ENCODE measurements at places on chromosomes 1 and 21.

GRCh38 chr1:228905701-228906101 is 170.4 kb downstream of the RHOU start:
- no peaks in the 10 kb centered on the region for H3K36me3 ChIP-seq
- peaks cover 3% of the 10 kb centered on the region for H3K4me1 ChIP-seq

- H3K4me1 ChIP-seq = peaks cover 90% of the 10 kb centered on the region
- no peaks in the 10 kb centered on the region for H3K27me3 ChIP-seq
- no peak for DNase-seq
- peak overlapping the region; percentile 88 for H3K27ac ChIP-seq
- no peak overlapping the region for H3K4me3 ChIP-seq
Measured at GRCh38 chr1:8394456-8395321, 76.8 kb downstream of the SLC45A1 start.

DNA sequence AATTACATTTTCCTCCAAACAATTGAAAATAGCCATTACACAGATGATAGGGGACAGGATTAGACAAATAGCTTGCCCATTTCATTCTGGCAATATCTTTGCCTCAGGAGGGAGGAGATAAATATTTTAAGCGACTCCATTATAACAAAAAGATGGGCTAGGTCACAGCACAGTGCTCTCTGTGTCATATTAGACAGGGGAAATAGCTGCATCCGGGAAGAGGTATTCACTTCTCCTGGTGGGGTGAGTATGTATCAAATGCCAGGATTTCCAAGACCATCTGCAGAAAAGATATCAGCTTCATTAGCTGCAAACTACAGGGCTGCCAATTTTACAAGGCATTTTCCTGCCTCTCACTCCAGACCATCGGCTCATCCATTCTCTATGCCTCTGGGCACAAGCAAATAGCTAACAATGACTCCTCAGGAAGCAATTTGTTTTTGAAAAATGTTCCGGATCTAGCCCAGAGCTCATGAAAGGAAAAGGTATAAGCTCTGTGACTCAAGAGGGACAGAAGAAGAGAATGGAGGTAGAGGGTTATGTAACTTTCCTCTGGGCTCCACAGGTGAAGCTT is 41.9 kb upstream of the ANGPTL7 start:
- H3K4me3 ChIP-seq = no peak overlapping the region
- H3K27ac ChIP-seq = no peak overlapping the region
- no peak for DNase-seq
- no peaks in the 10 kb centered on the region for H3K27me3 ChIP-seq
- H3K36me3 ChIP-seq = peaks cover 5% of the 10 kb centered on the region

GRCh38 chr1:88061492-88062177 is 622.4 kb upstream of the PKN2 start:
- no peak overlapping the region for H3K4me3 ChIP-seq
- H3K36me3 ChIP-seq = no peaks in the 10 kb centered on the region
- H3K27ac ChIP-seq = no peak overlapping the region
- no peaks in the 10 kb centered on the region for H3K27me3 ChIP-seq
- no peaks in the 10 kb centered on the region for H3K4me1 ChIP-seq

DNA sequence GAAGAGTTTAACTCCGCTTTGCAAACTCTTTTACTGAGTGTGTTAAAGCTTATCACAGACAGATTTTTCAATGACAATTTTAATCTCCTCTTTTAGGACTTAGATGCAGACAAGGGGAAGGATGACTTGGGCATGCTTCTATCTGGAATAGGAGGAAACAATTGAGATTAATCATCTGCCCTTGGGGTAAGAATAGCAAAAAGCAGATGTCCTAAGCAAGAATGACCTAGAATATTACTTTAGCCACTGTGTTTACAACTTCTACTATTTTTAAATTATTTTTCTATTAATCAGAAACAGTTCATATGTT is 569.0 kb upstream of the ADGRL2 start:
- DNase-seq = no peak
- H3K36me3 ChIP-seq = no peaks in the 10 kb centered on the region
- H3K4me1 ChIP-seq = no peaks in the 10 kb centered on the region
- no peak overlapping the region for H3K4me3 ChIP-seq
- no peak overlapping the region for H3K27ac ChIP-seq

DNA sequence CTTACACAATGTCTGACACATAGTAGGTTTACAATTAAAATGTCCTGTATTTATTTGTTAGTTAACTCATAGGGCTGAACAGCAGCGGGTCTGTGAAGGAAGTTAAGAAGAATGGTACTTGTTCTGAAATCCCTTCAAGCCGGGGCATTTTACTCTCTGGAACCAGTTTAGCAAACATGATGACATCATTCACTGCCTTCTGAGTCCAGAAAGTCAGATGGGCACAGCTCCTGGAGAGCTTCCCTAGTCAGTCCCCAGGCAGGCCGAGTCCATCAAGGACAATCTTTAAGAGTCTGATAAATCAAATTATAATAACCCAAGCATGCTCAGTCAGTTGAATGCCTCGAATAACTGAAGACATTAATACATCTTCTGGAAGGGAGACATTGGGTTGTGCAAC is 125.4 kb upstream of the DAB1 start:
- H3K4me3 ChIP-seq = no peak overlapping the region
- H3K27ac ChIP-seq = no peak overlapping the region
- no peaks in the 10 kb centered on the region for H3K27me3 ChIP-seq

DNA sequence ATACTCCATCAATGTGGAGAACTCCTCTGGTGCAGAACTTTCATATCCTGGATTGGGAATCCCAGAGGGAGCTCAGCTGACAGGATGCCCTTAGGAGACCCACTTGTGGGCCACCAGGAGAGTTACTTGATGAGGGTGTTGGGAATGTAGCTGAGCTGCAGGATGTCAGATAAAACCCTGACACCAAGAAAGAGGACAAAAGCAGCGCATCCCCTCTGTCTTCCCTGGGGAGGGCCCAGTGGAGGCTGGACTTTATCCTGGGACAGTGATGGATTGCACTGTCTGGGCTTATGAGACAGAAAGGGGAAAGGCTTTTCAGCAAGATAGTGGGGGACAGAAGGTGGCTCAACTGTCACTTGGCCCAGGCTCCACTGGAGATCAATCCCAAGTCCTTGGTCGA is 88.1 kb upstream of the BCAR3 start:
- no peaks in the 10 kb centered on the region for H3K36me3 ChIP-seq
- peaks cover 44% of the 10 kb centered on the region for H3K4me1 ChIP-seq

GRCh38 chr1:12405325-12406210 is 175.7 kb downstream of the VPS13D start:
- peaks cover 44% of the 10 kb centered on the region for H3K4me1 ChIP-seq
- H3K27me3 ChIP-seq = no peaks in the 10 kb centered on the region
- no peak overlapping the region for H3K4me3 ChIP-seq
- H3K36me3 ChIP-seq = peaks cover 2% of the 10 kb centered on the region
- no peak for DNase-seq

DNA sequence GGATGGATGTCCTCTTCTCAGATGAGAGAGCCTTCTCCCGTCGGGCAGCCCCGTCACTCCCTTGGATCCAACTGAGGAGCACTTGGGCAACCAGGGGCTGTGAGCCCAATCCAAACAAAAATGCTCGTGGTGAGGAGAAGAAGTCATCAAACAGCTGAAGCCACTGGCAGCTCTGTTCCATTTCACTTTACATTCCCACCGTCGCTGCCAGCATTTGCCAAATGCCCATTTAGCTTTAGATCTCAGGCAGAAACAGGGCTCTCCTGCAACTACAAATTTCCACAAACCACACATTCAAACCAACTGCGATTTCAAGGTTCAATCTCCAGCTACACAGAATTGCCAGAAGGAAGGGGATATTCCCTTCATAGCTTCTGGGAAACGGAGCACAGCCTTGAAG is 634.6 kb downstream of the SMYD3 start:
- H3K27ac ChIP-seq = no peak overlapping the region
- no peak overlapping the region for H3K4me3 ChIP-seq
- H3K27me3 ChIP-seq = no peaks in the 10 kb centered on the region
- peaks cover 4% of the 10 kb centered on the region for H3K4me1 ChIP-seq
- H3K36me3 ChIP-seq = no peaks in the 10 kb centered on the region

DNA sequence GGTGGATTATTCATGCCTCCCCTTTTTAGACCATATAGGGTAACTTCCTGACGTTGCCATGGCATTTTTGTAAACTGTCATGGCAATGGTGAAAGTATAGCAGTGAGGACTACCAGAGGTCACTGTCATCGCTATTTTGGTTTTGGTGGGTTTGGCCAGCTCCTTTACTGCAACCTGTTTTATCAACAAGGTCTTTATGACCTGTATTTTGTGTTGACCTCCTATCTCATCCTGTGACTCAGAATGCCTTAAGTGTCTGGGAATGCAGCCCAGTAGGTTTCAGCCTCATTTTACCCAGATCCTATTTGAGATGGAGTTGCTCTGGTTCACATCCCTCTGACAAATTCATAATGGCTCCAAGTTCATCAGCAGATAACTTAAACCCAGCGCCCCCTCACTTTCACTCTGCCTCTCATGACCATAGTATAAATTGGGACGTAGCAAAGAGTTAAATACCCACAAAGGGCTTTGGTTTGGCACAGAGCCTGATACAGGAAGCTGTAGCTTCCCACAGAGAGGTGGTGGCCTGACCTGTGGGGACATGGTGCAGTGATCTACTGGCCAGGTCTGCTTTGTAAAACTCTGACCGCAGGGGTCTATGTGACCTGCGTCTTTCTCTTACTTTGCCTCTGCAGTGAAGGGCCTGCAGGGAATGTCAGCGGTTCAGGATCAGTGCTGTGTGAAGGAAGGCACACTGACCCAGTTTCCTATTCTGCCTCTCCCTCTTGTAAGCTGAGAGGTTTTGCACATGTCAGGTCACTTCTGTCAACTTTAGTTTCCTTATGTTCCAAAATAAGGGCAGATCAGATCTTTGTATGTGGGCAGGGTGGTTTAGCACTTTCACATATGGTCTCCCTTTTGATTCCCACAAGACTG is 78.1 kb upstream of the ZNF644 start:
- DNase-seq = no peak
- no peaks in the 10 kb centered on the region for H3K36me3 ChIP-seq
- no peaks in the 10 kb centered on the region for H3K4me1 ChIP-seq
- no peak overlapping the region for H3K27ac ChIP-seq

- no peaks in the 10 kb centered on the region for H3K27me3 ChIP-seq
- no peak overlapping the region for H3K27ac ChIP-seq
- H3K4me3 ChIP-seq = no peak overlapping the region
- no peaks in the 10 kb centered on the region for H3K4me1 ChIP-seq
- DNase-seq = no peak
Measured at GRCh38 chr1:176609556-176610408, 146.8 kb downstream of the PAPPA2 start.

DNA sequence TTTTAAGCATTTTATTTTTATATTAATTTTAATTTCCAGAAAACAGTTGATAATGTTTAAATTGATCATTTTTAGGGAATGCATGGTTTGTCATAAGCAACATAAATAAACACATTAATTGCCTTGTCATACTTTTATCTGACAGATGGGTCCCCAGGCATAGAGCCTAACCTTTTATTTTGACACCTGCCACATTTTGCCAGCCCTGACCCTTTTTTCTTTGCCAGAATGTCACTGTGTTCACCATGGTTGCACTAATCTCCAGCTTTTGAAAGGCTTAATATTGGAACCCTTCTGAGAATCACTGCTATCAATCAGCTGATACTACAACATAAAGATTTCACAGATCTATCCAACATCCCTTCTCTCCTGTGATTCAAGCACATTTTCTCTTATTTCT is 56.0 kb upstream of the DPYD start:
- no peaks in the 10 kb centered on the region for H3K27me3 ChIP-seq
- no peak overlapping the region for H3K27ac ChIP-seq
- no peak overlapping the region for H3K4me3 ChIP-seq
- no peak for DNase-seq
- no peaks in the 10 kb centered on the region for H3K4me1 ChIP-seq
- no peaks in the 10 kb centered on the region for H3K36me3 ChIP-seq

DNA sequence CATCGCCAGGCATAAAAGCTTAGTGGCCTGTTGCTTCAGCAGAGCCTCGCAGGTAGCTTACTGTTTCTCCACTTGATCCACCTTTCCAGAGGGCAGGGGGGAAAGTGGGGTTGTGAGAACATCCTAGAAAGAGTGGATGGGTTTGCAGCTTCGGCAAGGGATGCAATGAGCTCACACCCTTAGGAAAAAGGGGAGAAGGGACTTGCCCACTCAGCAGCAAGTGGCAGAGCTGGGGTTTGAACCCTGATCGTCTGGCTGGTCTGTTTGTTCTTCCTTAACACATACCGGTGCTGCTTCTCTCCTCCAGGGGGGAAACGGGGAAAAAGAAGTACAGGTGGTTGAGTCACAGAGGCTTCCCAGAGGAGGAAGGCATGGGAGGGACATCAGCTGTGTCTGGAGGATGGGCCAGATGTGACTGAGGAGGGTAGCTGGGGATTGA is 1.0 kb downstream of the TMEM201 start:
- no peaks in the 10 kb centered on the region for H3K36me3 ChIP-seq
- DNase-seq = no peak
- H3K4me3 ChIP-seq = peak overlapping the region; percentile 86

DNA sequence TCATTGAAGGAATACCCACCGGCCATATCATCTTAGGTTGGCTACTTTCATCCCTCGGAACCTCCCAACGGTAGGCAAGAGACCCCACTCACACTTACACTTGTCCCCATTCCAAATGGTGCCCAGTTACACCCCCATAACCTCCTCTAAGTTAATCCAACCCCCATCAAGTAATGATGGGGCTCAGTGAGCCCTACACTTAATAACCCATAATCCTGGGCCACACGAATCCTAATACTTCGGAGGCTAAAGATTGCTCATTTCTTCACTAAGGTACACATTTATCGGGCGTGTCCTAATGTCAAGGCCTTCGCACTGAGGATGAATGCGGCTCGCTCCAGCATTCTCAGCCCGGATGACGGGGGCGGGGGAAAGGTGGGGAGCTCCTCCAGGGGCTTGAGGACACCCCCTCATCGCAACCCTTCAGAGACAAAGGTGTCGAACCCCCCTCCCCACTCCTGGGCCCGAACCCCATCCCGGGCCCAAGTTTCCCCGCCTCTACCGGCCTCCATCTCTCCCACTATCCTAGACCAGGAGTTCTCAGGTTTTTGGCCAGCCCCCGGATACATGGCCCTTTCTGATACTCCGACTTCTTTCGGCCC is 435 bp downstream of the ILF2 start:
- H3K36me3 ChIP-seq = peaks cover 2% of the 10 kb centered on the region
- DNase-seq = no peak
- H3K4me1 ChIP-seq = peaks cover 15% of the 10 kb centered on the region

DNA sequence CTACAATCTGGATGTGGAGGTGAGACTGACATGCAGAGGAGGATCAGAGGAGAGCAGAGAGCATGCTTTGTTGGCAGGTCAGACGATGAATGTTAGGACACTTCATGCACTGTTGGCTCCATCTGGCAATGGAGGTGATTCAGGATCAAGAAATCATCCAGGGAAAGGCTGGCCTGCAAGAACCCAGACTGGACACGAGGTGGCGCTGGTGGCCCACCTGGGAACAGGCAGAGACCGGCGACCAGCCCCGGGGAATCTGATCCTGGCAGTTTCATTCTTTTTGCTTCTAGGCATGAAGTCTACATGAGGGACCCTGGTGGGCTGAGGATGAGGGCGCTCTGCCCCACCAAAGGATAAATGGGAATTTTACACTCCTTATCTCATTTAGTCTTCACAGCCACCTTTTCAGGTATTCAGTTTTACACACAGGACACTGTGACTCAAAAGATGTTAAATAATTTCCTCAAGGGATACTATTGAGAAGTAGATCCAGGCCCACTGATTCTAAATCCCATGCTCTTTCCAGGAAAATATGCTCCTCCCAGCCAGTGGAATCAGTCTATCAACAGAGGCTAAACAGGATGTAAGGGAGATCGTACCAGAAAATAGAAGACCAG is 26.2 kb upstream of the SCMH1 start:
- H3K4me3 ChIP-seq = no peak overlapping the region
- H3K36me3 ChIP-seq = no peaks in the 10 kb centered on the region
- H3K4me1 ChIP-seq = no peaks in the 10 kb centered on the region
- no peaks in the 10 kb centered on the region for H3K27me3 ChIP-seq
- H3K27ac ChIP-seq = no peak overlapping the region
